ENCODE measurements at places on chromosomes 1 and 21.

DNA sequence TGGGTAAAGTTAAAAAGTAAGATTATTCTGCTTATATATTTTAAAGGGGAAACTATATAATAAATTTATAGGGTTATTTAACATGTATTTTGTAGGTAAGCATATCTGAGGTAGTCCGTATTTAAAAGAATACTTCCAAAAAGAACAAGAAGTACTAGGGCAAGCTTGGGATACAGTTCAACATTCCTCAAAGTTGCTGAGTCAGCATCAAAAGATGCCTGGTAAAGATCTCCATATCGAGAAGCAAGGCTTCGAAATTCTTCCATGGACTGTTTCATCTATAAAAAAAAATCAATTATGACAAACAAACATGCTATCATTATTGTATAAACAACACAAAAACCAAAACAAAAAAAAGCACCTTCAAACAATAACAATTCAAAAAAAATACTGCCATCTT lies 67.7 kb downstream of the INTS7 start:
- DNase-seq, result no peak

GRCh38 chr1:232357416-232357815 lies 272.5 kb downstream of the SIPA1L2 start:
- DNase-seq, result no peak

DNA sequence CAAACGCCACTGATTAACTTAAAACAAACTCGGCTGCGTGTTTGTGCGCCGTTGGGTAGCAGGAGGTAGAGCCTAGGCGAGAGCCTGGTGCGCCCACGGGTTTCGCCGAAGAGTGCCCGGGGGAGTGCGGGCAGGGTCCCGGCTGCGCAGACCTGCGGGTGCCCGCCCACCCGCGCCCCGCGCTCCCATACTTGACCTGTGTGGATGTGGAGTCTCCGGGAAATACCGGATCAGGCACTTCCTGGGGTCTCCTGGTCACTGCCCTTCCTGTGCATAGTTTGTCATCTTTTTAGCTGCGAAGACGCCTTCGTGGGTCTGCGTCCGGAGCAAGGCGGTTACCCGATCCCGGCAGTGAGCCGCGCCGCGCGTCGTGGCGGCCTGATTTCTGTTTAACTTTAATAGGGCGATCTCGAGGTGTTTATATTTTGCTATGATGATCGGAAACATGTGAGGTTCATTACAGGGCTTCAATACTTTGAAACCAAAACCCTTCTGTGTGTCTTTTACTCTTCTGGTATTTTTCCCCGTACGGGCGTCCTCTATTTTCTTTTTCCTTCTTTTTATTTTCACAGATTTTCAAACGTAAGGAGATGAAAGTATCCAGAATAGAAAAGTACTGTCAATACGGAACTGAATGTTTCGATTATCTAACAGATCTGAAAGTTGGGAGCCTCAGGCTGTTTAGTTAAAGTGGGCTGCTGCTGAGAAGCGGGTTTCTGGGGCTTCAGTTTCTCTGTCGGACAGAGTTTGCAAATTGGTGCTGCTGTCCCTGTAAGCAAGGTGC lies 15.2 kb downstream of the NR5A2 start:
- no peak for DNase-seq

- DNase-seq, result no peak
Measured at GRCh38 chr1:232886271-232886670, 64.1 kb upstream of the NTPCR start.

DNA sequence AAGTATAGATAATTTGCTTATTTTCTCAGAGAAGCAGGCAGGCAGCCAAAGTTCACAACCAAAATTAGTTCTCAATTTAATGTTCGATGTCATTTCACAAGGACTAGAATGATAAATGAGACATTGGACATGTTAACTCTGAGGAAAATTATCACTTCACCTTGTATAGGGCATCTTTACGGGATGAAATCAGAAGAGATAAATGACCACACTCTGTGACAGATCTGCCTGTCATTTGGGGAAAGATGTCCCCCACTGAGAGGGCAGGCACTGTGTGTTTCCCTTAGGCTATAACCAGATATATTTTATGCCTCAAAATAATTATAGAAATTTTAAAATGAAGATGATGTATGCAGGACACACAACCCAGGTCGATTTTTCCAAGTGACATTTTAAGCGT lies 642.9 kb downstream of the BRINP3 start:
- no peak for DNase-seq
